Glomerular endothelial cell (primary cell): ENCODE measurements at places on chromosomes 12 and 14. TPM values are rescaled to one million over a fixed set of nuclear protein-coding genes. Genes with fewer than 3 reads are reported as not detected.

- DNase-seq = no peak
These were observed 23.6 kb upstream of the NPFF start for GRCh38 chr12:53530920-53531319.

GRCh38 chr12:101498252-101498651 is 23.1 kb downstream of the SPIC start:
- DNase-seq = no peak

The VEZT gene
- 70.5 and 70.6 TPM in 2 replicates for total RNA-seq

- no peak for DNase-seq
These were observed 6.9 kb downstream of the FBXO34 start for GRCh38 chr14:55277972-55278740.

The MYF6 gene
- not detected in 2 replicates for total RNA-seq

- DNase-seq = no peak
These were observed 79.2 kb upstream of the BTG1 start for GRCh38 chr12:92224685-92225331.

DNA sequence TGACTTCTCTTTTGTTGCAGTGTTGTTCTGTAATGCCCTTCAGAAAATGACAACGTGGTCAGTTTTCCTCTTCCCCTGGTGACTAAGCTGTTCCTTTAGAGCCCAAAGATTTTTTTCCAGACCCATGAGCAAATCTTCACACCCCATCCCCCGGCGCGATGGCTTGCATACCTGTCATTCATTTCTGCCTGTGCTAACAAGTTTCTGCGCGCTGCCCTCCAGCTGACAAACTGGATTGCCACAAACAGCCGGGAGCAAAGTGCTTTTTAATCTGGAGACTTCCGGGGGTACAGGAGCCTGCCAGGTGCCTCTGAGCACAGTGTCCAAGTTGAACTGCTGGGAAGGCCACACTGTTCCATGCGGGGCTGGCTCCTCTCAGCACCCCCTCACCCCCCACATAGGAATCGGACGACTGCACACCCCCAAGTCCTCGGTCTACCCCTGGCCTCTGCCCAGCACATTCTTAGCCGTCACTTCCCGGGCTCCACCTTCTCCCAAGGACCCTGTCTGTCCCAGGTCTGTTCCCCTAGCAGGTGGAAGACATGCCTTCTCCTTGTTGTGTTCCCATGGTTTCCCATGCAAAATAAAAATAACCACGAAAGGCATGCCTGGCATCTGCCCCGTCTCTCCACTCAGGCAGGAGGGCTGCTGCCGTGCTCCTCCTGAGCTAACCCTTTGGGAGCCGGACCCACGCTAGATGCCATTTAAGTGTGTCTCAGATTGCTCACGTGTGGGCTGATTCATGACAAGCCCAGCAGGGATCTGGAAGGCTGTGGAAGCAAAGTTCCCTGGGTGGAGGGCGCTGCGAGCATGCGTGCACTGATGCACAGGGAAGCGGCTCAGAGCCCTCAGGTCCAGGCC is 14.1 kb downstream of the RILPL1 start:
- no peak for DNase-seq

GRCh38 chr12:120367233-120367923 is 1.6 kb downstream of the MSI1 start:
- no peak for DNase-seq

The TEX52 gene
- total RNA-seq = not detected in 2 replicates

DNA sequence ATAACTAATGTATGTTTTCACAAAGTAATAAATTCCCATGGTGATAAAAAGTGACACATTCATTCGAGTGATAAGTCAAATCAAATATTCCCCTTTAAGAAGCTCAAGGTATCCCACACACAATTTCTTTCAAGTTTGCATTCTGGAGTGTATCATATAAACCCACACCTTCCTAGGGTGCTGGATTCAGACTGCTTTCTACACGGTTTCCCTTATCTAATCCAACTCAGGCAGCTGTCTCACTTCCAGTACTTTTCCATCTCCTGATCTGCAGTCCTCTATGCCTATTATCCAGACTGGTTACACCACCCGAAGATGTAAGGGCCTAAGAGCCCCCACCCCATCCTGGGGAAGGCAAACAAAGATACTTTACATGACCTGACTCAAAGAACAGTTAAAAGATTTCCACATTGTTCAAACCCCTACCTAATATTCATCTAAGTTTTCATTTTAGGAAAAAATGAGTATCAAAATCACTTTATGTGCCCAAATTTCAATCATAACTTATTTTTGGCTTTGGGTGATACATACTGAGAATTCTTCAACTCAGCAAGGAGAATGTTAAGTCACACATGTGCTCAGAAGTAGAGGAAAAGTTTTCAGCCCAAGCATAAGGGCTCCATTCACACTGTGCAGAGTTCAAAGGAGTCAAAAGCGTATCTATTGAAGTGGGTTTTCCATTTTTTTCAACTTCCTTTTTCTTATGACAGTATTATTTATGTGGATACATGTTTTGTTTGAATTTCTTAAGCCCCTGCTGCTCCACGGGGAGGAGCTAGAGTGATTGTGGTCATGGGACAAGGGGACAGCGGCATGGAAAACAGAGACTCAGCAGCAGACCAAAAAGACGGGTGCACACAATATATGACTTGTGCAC is 41.8 kb downstream of the CORO1C start:
- no peak for DNase-seq

DNA sequence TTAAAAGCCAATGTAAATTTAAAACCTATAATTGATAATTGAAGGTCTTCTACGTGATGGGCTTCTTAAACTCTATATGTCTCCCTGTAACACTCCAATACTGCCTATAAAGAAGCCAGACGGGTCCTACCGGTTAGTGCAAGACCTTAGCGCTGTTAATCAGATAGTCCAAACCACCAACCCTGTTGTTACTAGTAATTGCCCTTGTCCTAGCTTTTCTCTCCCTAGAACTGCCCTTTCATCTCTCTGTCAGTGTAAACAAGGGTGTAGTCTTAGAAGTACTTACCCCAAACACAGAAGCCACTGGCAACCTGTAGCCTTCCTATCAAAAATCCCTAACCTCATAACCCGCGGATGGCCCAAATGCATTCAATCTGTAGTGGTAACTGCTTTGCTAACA is 243.0 kb upstream of the DIO3 start:
- no peak for DNase-seq

DNA sequence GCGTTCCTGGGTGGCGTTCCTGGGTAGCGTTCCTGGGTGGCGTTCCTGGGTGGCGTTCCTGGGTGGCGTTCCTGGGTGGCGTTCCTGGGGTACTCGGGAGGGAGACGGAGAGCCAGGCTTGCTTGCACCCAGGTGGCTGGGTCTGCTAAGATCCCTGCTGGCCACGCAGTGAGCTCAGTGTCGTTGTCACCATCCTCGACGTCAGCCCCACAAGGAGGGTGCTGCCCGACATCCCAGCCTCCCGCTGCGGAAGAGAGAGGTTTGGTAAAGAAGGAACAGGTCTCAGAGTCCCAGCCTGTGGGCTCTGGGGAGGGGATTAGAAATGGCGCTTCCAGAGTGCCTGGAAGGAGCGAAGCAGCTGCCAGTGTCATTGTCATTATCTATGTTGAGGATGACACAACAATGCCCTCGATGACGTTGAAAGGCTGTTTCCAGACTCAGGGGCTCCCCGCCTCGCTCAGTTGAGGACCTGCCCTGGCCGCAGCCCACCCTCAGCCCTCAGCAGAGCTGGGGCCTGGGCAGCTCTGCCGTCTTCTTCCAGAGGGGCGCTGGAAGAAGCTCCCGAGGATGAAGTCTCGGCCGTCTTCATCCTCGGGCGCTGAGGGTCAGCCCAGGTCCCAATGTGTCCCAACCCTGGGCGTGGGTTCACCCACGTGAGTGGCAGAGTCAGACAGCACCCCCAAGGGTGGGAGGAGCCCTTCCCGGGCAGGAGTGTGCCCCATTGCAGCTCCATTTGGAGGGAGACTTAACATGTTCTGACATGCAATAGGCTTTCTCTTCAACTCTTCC is 328.8 kb downstream of the ADGRD1 start:
- DNase-seq = no peak
